ENCODE measurements at places on chromosomes 7 and 10.
A peak's percentile ranks its signal among the peaks of the same experiment; 100 is the strongest.

DNA sequence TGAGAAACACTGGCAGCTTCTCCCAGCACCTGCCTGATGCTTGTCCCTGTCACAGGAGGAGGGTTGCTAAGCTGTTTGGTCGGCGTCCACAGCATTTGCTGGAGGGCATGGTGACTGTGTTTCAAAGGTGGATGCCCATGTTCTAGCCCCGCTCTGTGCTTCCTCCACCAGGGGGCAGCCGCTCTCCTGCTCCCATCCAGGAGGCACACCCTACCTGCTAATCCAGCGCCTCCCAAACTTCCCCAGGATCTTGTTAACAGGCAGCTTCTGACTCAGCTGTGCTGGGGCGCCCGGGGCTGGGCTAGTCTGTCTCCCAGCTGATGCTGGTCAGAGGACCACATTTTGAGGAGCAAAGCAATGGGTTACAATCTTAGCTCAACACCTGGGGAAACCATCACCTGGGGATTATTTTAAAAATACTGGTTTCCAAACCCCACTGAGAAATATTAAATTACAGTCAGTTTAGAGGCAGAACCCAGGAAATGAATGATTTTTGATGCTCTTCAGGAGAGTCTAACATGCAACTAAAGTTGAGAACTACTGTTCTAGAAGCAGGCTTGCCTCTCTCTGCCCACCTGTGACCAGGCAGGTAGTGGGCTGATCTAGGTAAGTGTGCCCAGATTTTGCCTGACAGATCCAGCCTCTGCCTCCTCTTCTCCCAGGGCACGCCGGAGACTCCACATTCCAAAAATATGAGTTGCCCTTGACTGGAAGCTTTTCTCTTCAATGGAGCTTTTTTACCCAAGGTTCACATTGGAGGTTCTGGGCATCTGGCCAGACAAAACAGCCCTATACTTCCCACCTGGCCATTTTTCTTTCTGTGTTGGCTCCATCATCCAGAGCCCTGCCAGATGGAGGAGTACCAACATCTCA is 92.7 kb upstream of the GPR26 start:
- DNase-seq, result peak; percentile 6

DNA sequence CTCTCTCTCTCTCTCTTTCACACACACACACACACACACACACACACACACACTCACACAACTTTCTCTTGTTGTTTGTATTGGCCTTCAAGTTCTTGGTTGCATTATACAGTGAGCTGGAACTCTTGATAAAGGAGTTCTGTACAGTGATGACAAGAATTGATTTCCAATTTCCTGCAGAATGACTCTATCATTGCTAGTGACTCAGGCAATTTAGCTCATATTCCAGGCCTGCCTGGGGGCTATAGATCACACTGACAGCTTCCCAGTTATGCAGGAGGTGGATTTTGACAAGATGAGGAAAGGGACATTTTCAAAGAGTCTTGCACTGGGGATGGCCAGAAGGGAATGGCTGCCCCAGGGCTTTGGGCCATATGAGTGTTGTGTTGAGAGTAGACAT is 508.8 kb downstream of the TYW1 start:
- DNase-seq, result no peak

- DNase-seq, result no peak
Observed at GRCh38 chr10:6095810-6096570, 7.2 kb downstream of the RBM17 start.

GRCh38 chr10:43857206-43857930 is 208.7 kb upstream of the ZNF32 start:
- DNase-seq, result peak; percentile 94
